ENCODE measurements at places on chromosomes 4 and X. TPM values are rescaled to one million over a fixed set of nuclear protein-coding genes. Genes with fewer than 3 reads are reported as not detected.

DNA sequence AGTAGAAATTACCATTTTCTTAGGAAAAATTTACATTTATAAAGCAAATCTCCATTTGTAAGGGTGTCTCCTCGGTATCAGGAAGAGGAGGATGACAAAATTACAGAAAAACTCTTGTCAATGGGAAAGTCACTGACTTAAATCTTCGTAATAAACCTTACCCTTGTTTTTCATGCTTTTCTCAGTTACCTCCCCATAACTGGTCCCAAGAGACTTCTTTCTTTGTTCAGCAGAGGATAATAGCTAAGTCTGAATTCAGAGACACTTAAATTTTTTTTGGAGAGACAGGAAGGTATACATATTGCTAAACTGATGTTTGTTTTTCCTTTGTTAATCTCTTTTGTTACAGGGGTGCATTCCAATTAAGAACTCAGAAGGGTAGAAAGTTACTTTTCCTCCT, 125.5 kb upstream of the JADE1 start:
- DNase-seq: no peak

DNA sequence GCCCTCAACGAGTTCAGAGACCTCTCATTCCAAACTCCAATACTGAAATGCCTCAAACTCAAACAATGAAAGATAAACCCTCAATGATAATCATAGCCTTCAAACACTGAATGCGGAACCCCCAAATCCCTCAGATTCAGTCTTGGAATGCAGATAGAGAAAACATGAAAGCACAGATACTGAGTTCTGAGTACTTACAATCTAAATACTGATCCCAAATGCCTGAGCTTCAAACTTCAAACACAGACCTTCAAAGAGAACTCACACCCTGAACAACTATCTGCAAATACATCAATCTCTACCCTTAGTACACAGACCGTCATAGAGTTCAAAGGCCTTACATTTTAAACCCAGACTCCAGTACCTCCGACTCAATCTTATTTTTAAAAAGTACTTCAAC, 16.9 kb upstream of the PAGE4 start:
- DNase-seq: no peak

- no peak for DNase-seq
Measured at GRCh38 chr4:171035909-171036308, 777.3 kb upstream of the GALNTL6 start.

DNA sequence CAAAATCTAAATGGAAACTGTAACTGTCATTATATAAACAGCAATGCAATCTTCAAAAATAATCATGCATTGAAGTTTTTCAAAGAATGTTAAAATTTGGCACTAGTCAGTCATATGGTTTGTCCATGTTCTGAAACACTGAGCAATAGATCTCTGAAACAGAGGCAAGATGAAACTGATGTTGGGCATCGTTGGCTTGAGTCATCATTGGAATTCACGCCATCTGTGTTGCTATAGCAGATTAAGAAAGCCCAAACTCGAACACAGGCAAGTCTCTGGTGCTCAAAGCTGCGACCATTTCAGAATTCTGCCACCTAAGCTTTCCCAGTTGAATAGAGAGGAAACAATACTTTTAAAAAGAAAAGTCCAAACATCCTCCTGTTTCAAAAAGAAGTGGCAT, 114.1 kb upstream of the PPARGC1A start:
- no peak for DNase-seq

DNA sequence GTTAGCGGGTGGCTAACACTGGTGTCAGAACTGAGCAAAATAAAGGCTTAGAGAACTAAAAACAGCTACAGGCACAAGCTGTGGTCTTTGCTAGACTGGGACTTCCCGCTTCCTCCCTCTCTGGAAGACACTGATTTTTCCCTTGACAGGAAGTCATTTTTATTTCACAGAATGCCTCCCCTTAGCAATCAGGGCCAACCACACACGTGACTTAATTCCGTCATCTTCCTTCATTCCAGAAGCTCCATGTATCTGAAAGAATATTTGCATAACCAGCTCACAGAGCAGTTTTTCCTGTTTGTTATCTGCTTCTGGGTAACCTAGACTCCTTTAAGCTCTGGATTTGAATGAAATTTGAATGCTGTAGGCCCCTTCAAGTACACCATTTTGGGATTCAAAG, 327.5 kb upstream of the FRG1 start:
- no peak for DNase-seq

GRCh38 chr4:25347473-25347872, 29.6 kb upstream of the ANAPC4 start:
- DNase-seq: no peak

DNA sequence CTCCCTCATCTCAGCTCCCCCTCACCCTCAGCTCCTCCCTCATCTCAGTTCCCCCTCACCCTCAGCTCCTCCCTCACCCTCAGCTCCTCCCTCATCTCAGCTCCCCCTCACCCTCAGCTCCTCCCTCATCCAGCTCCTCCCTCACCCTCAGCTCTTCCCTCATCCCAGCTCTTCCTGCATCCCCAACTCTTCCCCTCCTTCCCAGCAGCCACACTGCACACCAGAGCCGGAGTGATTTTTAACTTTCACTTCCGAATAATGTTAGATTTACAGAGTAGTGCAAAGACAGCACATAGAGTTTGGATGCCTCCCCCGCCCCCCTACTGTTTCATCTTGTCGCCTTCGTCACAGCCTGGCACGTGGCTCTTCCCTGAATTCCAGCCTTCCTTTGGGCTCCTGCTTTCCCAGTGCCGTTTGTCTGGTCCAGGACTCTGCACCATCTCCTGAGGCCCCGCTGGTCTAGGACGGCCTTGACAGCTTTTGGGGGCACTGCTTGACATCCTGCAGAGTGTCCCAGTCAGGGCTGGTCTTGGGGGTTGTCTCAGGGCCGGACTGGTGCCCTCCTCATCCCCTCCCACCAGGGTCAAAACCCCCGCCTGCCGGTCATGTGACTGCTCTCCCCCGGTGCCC, 110.2 kb downstream of the FAM53A start:
- DNase-seq: no peak

- no peak for DNase-seq
Measured at GRCh38 chrX:34778916-34779315, 121.8 kb upstream of the TMEM47 start.

DNA sequence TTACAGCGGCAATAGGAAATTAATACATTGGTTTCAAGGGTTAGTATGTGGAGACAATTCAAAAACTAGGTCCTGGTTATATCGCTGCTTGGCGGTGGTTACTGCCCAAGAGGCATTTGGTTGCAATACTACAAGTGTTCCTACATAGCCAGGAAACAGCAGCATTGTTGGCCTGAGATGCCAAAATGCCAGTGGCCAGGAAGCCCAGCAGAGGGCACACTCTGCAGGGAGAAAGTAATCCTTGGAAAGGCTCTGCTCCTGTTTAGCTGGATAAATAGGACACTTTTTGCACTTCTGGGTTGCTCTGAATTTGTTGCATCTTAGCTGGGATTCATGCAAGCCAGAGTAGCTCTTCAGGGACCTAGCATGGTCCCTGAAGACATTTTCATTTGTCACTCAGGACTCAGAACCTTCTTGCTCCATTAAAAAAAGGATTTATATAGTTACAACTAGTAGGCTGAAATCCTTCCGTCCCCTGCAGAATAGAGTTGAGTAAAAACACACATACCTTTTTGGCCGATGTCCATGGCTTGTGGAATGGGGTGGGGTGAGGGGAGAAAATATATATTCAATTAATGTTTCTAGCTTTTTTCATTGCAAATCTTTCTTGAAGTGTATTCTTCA, 8.1 kb upstream of the GPR119 start:
- DNase-seq: no peak

DNA sequence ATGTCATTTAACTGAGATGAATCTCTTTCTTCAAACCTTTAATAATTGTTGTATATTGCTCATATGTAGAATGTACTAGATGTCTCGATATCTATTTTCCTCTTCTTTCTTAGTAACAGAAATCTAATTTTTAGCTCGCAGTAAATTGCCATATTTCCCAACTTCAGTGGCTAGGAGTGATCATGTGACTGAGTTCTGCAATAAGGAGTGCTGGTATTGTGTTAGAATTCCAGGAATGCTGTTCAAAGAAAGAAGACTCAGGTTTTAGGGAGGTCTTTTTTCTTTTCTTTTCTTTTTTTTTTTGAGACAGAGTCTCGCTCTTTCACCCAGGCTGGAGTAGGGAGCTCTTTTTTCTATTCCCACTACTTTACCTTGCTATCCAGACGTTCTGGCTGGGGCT, 81.7 kb downstream of the SLC10A7 start:
- no peak for DNase-seq

DNA sequence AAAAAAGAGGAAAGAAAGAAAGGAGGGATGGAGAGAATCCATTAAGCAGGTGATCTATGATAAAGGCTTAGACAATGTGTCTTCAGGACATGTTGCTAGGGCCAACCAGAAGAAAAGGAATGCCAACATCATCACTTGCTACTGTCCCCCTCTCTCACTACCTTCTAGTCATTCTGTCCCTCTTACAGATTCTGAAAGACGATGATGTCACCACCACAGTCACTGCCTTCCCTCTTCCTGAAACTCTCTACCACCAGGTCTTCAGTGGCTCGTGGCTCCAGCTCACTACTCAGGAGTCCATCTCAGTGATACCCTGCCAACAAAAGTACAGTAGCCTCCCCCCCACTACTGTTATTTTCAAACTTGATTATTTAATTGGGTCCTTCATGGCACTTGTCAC, 64.0 kb downstream of the KCNIP4 start:
- DNase-seq: no peak

DNA sequence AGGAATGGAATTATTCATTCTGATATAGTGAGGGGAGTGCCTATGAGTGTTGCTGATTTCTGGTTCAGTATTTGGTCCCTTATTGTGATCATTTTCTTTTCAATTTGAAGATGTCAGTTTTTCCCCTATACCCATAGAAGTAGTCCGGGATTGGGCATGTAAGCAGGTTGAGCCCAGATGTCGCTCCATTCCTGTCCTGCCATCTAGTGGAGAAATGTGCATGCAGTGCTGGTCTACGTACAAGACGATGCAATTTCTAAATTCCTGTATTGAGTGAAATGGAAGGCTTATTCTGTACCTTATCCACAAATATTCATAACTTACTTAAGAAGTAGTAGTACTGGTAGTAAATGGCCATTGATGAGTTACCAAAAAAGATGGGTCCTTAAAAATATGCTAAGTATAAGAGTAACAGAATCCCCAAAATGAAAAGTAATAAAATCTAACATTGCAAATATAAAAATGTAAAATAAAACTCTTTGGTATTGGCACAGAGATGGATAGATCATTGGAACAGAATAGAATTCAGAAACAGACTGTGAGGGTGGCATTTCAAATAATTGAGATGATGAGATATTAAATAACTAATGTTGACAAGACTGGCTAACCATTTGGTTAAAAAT, 60.9 kb downstream of the UGT8 start:
- no peak for DNase-seq

The FHIP1A gene
- total RNA-seq: 19.5 TPM

The SLC6A14 gene
- 0.05 TPM for total RNA-seq

The GYPB gene
- 0.86 TPM for total RNA-seq

The TMPRSS11A gene
- not detected for total RNA-seq

The CRMP1 gene
- 1.9 TPM for total RNA-seq
